Activated naive CD8-positive, alpha-beta T cell treated with anti-CD3 and anti-CD28 coated beads for 36 hours (primary cell): ENCODE measurements at places on chromosomes 1 and 21. TPM values are rescaled to one million over a fixed set of nuclear protein-coding genes. Genes with fewer than 3 reads are reported as not detected.

GRCh38 chr1:111649227-111649626 is 29.6 kb downstream of the RAP1A start:
- no peak overlapping the region for H3K4me3 ChIP-seq
- H3K36me3 ChIP-seq = peaks cover 57% of the 10 kb centered on the region
- no peaks in the 10 kb centered on the region for H3K27me3 ChIP-seq
- peak overlapping the region; percentile 37 for H3K27ac ChIP-seq

DNA sequence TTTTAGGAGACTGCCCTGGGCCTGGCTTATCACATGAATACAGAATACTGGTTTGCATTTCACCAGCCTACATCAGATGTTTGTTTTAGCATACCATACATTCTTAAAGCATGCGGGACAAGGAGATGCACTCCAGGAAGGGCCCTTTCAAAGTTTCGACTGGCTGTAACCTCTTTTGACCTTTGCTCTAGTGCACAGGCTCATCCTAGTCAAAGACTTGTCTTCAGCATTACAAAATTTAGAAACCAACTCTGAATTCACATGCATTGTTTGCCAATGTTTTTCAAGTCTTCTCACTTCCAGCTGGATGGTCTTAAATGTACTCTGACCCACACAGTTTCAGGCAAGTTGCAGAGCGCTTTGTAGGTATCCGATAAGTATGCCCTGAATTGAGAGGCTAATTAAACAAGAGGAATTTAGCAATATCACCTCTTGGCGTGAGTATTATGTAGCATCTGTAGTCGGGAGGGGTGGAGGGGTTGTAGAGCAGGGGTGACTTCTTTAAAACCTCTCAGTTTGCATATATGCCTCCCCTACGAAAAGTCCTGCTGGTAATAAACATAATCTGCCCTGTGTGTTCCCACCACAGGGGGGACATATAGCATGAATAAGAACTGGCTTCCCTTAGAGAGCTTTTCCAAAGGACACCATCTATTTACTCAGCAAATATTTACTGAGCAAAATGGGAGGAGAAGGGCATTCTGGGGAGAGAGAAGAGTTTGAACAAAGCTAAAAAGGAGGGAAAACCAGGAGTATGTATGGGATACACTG is 24.4 kb upstream of the AHCYL1 start:
- no peak for DNase-seq
- no peak overlapping the region for H3K27ac ChIP-seq
- H3K36me3 ChIP-seq = no peaks in the 10 kb centered on the region
- H3K4me3 ChIP-seq = no peak overlapping the region
- no peaks in the 10 kb centered on the region for H3K27me3 ChIP-seq
- H3K4me1 ChIP-seq = no peaks in the 10 kb centered on the region

GRCh38 chr1:170586321-170587252 is 54.6 kb downstream of the GORAB start:
- peak overlapping the region; percentile 8 for H3K4me3 ChIP-seq
- peaks cover 3% of the 10 kb centered on the region for H3K4me1 ChIP-seq
- no peaks in the 10 kb centered on the region for H3K36me3 ChIP-seq
- no peak overlapping the region for H3K27ac ChIP-seq

- no peak overlapping the region for H3K27ac ChIP-seq
- H3K4me3 ChIP-seq = no peak overlapping the region
- DNase-seq = no peak
- H3K27me3 ChIP-seq = peaks cover 11% of the 10 kb centered on the region
- H3K36me3 ChIP-seq = no peaks in the 10 kb centered on the region
- H3K4me1 ChIP-seq = no peaks in the 10 kb centered on the region
Measured at GRCh38 chr1:218209351-218209861, 75.7 kb upstream of the RRP15 start.

DNA sequence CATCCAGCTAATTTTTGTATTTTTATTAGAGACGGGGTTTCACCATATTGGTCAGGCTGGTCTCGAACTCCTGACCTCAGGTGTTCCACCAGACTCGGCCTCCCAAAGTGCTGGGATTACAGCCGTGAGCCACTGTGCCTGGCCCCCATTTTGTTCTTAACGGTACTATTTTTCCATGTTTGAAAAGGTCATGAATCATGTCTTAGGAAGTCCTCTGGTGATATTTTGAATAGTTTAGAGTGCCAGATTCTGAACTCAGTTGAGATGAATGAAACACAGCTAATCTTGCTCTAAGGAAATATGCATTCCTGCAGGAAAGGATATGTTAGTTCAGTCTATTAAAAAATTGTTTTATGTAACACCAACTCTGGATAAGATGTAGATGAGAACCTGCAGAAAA is 62.6 kb upstream of the ATP2B4 start:
- no peaks in the 10 kb centered on the region for H3K27me3 ChIP-seq
- H3K36me3 ChIP-seq = no peaks in the 10 kb centered on the region
- H3K27ac ChIP-seq = no peak overlapping the region
- no peak overlapping the region for H3K4me3 ChIP-seq

- H3K4me3 ChIP-seq = peak overlapping the region; percentile 18
- peak overlapping the region; percentile 84 for H3K27ac ChIP-seq
- H3K4me1 ChIP-seq = peaks cover 54% of the 10 kb centered on the region
- no peaks in the 10 kb centered on the region for H3K27me3 ChIP-seq
- peaks cover 5% of the 10 kb centered on the region for H3K36me3 ChIP-seq
- no peak for DNase-seq
Measured at GRCh38 chr21:41923186-41923585, 30.6 kb downstream of the C2CD2 start.

GRCh38 chr1:245797592-245798348 is 643.0 kb downstream of the KIF26B start:
- no peaks in the 10 kb centered on the region for H3K27me3 ChIP-seq
- H3K4me3 ChIP-seq = no peak overlapping the region
- no peak overlapping the region for H3K27ac ChIP-seq
- no peak for DNase-seq
- H3K4me1 ChIP-seq = no peaks in the 10 kb centered on the region

- DNase-seq = no peak
- no peaks in the 10 kb centered on the region for H3K27me3 ChIP-seq
- no peak overlapping the region for H3K27ac ChIP-seq
- no peak overlapping the region for H3K4me3 ChIP-seq
- H3K36me3 ChIP-seq = peaks cover 66% of the 10 kb centered on the region
Measured at GRCh38 chr1:85654066-85654782, 54.0 kb downstream of the ZNHIT6 start.

- H3K27ac ChIP-seq = no peak overlapping the region
- peaks cover 11% of the 10 kb centered on the region for H3K27me3 ChIP-seq
- no peak for DNase-seq
- H3K4me3 ChIP-seq = no peak overlapping the region
- H3K36me3 ChIP-seq = peaks cover 1% of the 10 kb centered on the region
Measured at GRCh38 chr1:92768915-92769314, 16.0 kb downstream of the EVI5 start.

GRCh38 chr1:216820345-216820744 is 97.1 kb upstream of the ESRRG start:
- no peaks in the 10 kb centered on the region for H3K27me3 ChIP-seq
- H3K4me3 ChIP-seq = no peak overlapping the region

DNA sequence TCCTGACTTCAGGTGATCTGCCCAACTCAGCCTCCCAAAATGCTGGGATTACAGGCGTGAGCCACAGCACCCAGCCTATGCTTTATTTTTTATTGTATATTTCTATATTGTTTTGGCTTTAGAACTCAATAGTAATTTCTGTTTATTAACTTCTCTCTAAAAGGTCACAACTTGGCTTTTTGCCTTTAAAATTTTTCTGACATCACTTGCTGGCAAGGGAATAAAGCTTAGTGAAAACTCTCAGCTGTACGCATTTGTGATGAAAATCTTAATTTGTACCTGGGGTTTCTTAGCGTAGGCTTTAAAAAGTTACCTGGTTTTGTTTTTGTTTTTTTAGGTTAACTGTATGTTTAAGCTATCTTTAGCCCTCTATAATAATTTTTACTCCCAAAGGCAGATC is 36.2 kb downstream of the B3GALNT2 start:
- H3K27ac ChIP-seq = no peak overlapping the region
- no peak overlapping the region for H3K4me3 ChIP-seq
- H3K4me1 ChIP-seq = peaks cover 2% of the 10 kb centered on the region
- no peaks in the 10 kb centered on the region for H3K27me3 ChIP-seq

DNA sequence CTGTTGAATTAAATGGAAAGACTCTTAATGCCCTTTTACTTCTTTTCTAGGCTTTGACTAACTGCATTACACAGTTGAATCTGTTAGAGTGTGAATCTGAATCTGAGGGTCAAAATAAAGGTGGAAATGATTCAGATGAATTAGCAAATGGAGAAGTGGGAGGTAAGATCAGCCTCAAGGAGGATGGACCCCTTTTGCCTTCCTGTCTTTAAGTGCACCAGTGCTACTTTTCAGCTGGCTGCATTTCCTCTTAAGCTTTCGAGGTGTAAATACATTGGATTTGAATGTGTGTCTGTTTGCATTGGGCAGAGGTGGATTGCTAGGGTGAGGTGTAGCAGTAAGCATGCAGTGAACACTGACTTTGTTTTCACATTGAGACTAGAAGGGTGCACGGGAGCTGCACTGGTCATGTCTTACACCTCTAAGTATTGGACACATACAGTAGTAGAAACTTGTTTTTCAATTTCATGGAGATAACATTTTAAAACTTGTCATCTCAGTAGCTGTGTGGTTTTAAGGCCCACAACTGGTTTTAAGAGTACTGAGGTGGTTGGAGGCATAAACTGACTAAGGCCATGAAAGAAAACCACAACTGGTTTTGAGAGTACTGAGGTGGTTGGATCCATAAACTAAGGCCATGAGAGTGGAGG is 35.4 kb downstream of the MIA3 start:
- H3K4me1 ChIP-seq = peaks cover 61% of the 10 kb centered on the region
- DNase-seq = peak; percentile 34
- H3K27ac ChIP-seq = peak overlapping the region; percentile 92
- H3K4me3 ChIP-seq = peak overlapping the region; percentile 6
- no peaks in the 10 kb centered on the region for H3K27me3 ChIP-seq

The AGRN gene
- total RNA-seq = 30.5 TPM
